Mesenteric fat pad (tissue), 1 donor: ENCODE measurements at places on chromosomes 7 and 10. TPM values are rescaled to one million over a fixed set of nuclear protein-coding genes. Genes with fewer than 3 reads are reported as not detected.

Gene HOXA10
- 19.7 TPM for total RNA-seq

Gene SEMA3D
- total RNA-seq = 1.9 TPM

Gene PSD
- not detected for total RNA-seq

Gene ITGA8
- 7.1 TPM for total RNA-seq

Gene ZNF503
- total RNA-seq = 16.8 TPM

Gene LCOR
- total RNA-seq = 40.7 TPM

Gene CCDC146
- 11.4 TPM for total RNA-seq

Gene FAM25C
- not detected for total RNA-seq

Gene HABP2
- not detected for total RNA-seq

Gene C10orf105
- total RNA-seq = 0.22 TPM

Gene CCDC186
- total RNA-seq = 19.4 TPM

Gene BAIAP2L1
- 4.6 TPM for total RNA-seq

Gene NPC1L1
- 0.29 TPM for total RNA-seq

Gene NMT2
- total RNA-seq = 127 TPM

Gene SLC18A2
- total RNA-seq = 0.42 TPM

Gene POLR2J2
- total RNA-seq = 7.1 TPM

Gene IL2RA
- total RNA-seq = 2.4 TPM

Gene DEPP1
- total RNA-seq = 566 TPM

Gene GIMAP7
- 27.3 TPM for total RNA-seq

Gene SPAM1
- not detected for total RNA-seq

Gene LMBR1
- 69.2 TPM for total RNA-seq

Gene MMP21
- 0.29 TPM for total RNA-seq

Gene GRID1
- total RNA-seq = 2.1 TPM

Gene CFAP46
- not detected for total RNA-seq

Gene FBXO24
- total RNA-seq = not detected

Gene LRIT1
- total RNA-seq = not detected

Gene GIMAP5
- 26.6 TPM for total RNA-seq
